ENCODE measurements at places on chromosomes 3 and 15.

- DNase-seq: no peak
Observed at GRCh38 chr15:92846741-92847140, 53.4 kb upstream of the CHD2 start.

- no peak for DNase-seq
Observed at GRCh38 chr3:197038679-197039462, 9.3 kb upstream of the MELTF start.

GRCh38 chr15:26628879-26629529 lies 143.9 kb downstream of the GABRB3 start:
- no peak for DNase-seq

- no peak for DNase-seq
Observed at GRCh38 chr15:59999612-60000112, 4.4 kb upstream of the FOXB1 start.

DNA sequence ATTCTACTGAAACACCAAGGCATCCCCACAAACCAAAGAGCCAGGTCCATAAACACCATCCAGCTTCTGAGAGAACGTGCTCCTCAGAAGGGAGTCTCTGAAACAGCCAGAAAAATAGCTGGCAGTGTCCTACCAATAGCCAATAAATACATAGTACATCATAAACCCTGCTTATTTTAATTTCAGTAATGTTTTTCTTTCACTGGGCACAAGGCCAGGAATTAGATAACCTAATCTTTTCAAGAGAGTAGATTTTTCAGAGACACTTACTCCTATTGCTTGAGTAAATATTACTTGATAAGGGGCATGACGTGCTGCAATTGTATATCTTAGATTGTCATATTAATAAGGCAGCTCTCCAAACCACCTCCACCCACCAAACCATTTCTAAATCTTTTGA lies 22.7 kb downstream of the GADL1 start:
- DNase-seq: no peak

DNA sequence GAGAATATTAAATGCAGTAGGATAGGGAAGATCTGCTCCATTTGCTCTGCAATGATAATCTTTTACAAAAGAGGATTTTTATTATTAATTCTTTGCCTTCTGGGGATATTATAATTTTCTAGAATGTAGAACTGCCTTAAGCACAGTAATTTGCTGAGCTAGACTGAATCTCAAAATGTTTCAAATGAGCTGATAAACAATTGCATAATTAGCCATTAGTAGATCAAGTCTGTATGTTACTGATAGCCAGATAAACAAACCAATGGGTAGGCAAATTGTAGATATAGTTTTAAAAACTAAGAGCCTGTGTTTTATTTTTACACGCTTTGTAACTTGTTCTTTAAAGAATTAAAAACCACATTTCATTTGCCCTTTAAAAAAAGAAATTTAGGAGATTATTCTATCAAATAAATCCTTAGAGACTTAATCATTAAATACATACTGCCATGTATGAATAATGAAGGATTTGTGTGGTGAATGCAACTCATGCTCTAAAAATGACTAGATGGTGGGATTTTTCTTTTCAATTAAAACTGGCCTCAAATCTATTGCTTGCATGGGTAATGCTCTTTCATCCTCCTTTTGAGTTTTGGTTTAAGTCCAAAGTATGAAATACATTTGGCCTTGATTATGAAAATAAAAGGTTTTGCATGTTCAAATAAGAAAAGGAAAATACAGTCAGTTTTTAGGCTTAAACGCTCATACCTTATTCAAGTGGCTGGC lies 32.6 kb upstream of the NANOGP8 start:
- no peak for DNase-seq

DNA sequence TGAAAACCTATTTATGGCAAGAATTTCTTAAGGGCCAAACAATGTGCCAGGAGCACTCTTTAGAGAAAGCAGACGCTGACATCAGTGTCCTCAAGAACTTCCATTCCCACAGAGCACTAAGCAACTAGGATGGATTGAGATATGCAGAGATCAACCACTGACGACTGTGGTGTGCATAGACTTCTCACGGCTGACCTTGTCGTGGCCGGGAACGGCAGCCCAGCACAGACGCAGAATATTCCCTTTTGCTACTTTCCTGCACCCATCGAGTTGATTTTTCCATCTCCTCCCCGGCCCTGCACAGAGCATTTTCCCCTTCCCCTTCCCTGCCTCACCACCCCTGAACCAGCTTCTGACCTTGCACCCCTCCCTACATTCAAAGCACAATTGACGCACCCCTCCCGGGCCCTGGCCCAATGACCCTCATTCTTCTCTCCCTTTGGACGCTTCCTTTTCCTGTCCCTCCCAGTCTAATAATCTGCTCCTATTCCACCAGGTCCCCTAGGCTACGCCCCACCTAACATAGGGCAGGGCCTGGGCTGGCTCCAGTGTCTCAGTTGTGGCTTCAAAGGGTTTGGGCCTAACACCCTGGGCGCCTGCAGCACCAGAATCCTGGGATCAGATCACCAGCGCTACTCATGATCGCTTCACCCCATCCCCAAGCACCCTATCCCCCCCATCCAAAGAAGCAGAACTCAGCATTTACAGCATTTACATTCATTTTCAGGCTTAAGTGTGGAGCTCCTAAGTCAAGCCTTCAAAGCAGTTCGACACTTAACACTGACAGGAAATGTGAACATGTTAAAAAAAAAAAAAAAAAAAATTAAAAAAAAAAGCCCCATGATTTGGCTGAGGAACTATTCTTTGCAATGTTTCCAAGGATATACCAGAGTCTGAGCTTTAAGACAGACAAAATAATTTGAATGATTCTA lies 151.2 kb downstream of the FOXP1 start:
- no peak for DNase-seq

DNA sequence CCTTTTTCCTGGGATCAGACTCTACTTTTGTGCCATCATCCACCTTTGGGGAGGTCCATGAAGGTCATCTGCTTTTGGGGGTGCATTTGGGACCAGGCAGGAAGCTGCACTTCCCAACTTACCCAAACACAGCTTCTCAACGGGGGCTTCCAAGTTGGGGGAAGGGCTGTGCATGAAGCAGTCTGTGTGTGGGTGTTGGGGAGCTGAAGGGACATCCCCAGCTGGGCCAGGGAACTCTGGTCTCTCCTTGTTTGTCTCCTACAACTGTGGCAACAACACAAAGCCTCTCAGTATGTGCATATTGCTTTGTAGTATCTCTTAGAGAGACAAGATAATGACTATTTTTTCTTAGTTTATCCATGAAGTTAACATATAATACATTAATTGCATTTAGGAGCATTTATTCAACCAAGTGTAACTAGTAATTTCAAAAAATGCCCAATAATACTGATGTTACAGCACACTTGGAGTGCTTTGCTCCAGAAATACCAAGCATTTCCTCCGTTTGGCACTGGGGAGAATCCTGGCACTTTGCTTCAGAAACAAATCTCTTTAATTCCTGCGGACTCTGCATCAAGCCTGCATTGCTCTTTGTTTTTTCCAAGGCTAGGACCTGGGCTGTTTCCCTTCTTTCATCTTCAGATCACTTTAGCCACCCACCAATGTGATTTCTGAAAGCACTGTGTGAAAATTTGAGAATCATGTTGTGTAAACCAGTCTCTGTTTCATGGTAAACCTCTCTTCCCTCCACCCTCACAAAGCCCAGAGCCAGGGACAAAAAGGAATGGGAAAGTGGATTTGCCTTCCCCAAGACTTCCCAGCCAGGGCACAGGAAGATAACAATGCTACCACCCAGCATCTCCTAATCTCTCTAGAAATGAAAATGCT lies 126.2 kb upstream of the PFN2 start:
- DNase-seq: no peak

GRCh38 chr15:81265256-81265943 lies 58.5 kb downstream of the STARD5 start:
- DNase-seq: no peak

DNA sequence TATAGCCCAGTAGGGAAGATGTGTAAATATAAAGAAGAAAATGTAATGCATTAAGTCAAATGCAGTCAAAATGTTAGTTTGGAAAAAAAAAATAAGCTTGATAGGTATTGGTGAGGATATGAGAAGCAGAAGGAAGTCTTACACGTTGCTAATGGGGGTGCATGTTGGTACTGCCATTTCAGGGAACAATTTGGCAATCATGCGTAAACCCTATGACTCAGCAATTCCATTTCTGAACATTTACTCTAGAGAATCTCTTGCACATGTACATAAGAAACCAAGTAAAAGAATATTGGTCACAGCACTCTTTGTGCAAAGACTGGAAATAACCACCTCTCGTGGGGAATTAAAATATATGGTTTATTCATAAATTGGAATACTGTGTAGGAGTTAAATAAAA lies 35.5 kb upstream of the TIMP4 start:
- no peak for DNase-seq

DNA sequence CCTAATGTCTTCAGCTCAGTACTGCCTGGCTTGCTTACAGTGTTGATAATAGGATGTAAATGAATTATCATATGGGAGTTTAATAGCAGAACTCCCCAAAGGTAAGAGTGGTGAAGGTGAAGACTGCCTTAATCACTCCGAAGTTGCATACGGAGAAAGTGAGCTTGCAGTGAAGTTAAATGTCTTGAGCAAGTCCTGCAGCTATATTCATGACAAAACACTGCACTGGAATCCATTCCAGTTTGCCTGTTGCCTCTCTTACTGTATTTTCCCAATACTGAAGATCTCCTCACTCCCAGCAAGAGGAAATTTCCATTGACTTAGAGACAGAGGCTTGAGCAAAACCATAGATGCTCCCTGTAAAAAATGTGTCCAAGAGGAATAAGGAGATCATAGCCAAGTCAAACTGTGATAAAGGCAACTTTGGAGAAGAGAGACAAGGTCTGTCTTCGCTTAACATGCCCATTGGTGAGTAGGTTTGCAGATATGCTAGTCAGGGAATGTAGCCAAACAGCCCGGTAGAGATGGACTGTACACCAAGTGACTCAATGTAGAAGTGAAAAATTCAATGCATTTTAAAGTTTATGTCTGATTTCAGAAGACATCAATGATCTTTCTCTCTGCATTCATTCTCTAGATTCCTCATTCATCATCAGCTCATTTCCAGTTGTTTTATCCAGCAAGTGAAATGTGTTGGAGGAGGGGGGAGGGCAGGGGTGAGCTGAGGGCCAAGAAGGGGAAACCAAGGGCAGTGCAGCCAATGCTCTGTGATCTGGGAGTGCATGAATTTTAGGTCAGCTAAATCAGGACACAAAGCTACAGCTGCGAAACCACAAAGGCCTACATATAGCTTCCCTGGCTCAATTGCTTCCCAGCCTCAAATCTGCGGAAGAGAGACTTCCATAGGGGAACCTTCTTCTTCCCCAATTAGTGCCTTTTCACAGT lies 667.1 kb upstream of the NR2F2 start:
- DNase-seq: no peak

DNA sequence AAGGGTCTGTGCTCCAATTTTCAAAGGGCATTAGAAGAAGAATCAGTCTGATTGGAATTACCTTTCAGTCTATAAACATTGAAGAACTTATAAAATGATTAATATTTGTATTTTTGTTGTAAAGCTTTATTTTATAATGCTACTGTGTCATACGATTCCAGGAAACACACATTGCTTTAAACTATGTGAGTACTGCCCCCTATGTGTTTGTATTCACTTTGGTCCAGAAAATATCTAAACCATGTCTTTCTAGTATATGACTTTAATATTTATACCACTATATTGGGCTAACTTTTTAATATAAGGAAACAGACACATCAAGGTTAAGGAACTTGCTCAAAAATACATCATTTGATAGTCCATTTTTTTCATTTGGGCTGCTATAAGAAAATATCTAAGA lies 3.2 kb upstream of the RIOX2 start:
- no peak for DNase-seq

Measured in vagina (tissue), 2 donors.